ENCODE measurements at places on chromosomes 7 and 10. TPM values are rescaled to one million over a fixed set of nuclear protein-coding genes. Genes with fewer than 3 reads are reported as not detected.

- DNase-seq, result no peak
These were observed 477.0 kb downstream of the PTPRN2 start for GRCh38 chr7:158110661-158111048.

GRCh38 chr7:107024906-107025305, 19.6 kb upstream of the PRKAR2B start:
- DNase-seq, result no peak

Gene GJC3
- total RNA-seq, result not detected

- DNase-seq, result peak; percentile 84
These were observed 267.0 kb downstream of the FRMD4A start for GRCh38 chr10:14063531-14064285.

GRCh38 chr7:67448271-67448670, 451.6 kb downstream of the TYW1 start:
- DNase-seq, result no peak

- no peak for DNase-seq
These were observed 17.6 kb upstream of the GDI2 start for GRCh38 chr10:5830629-5831445.

Gene VSTM2A
- total RNA-seq, result not detected

Gene CPN1
- not detected for total RNA-seq

Gene AZGP1
- total RNA-seq, result not detected

Gene PRLHR
- not detected for total RNA-seq

DNA sequence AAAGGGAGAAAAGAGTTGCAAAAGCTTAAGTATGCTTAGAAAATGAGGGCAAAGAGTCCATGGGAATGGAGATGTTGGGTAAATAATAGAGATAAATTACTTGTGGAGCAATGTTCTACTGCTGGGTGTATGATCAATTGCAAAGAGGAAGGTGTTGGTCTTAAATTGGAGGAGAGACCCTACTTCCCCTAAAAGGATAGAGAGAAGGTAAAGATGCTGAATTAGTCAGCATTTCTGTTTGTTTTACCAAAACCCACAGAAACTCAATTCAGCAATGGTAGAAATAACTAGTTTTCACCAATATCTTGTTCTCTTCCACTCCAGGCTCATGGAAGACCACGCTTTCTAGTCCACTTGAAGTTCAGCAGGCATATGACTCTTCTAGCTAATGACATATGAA, 32.1 kb downstream of the ASB4 start:
- no peak for DNase-seq

GRCh38 chr10:23293973-23294590, 50.5 kb downstream of the C10orf67 start:
- no peak for DNase-seq

- peak; percentile 84 for DNase-seq
These were observed 342.7 kb upstream of the KLF6 start for GRCh38 chr10:4127518-4128315.

Gene PIP
- not detected for total RNA-seq

GRCh38 chr7:142334236-142334635, 76.4 kb upstream of the PRSS58 start:
- DNase-seq, result no peak

- DNase-seq, result no peak
These were observed 24.7 kb downstream of the STAM start for GRCh38 chr10:17668435-17669184.

Gene SYT15
- 1.0 TPM for total RNA-seq

Gene PTPRE
- 9.9 TPM for total RNA-seq

Gene CYP3A7
- total RNA-seq, result not detected

GRCh38 chr10:80545258-80545881, 7.7 kb downstream of the SH2D4B start:
- DNase-seq, result no peak

Gene DCLRE1C
- 9.7 TPM for total RNA-seq

DNA sequence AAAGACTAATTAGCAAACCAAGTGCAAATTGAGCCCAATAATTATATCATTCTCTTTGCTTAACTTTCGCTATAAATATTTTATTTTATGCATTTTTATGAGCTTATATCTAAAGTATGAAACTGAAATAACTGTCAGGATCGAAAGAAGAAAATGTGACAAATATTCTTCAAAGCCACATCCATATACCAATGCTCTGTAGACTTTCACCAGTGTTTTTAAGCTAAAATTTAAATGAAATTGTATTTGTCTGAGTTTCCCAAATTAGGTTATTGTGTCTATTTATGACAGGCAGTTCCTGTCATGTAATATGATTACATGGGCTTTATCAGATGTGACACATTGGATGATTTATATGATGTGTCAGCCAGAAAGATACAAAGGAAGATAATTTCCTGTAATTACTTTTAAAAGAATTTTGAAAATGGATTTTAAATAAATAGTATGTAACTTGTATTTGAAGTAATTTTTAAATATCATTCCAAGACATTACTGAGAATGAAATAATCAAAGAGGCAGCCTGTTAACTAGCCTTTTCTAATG, 317.9 kb upstream of the KLF6 start:
- no peak for DNase-seq

DNA sequence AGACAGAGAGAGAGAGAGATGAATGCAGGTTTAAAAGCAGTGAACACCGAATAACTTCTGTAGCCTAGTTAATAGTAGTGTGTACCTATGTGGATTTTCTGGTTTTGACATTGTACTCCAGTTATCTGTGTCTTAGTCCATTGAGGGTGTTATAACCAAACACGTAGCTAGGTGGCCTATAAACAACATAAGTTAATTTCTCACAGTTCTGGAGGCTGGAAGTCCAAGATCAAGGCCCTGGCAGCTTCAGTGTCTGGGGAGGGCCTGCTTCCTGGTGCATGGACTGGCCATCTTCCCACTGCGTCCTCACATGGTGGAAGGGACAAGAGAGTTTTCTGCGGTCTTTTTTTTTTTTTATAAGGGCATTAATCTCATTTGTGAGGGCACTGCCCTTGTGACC, 23.5 kb downstream of the AOC1 start:
- DNase-seq, result no peak

GRCh38 chr10:1169981-1170866, 114.0 kb downstream of the WDR37 start:
- DNase-seq, result no peak

- DNase-seq, result peak; percentile 42
These were observed 38.4 kb downstream of the DIP2C start for GRCh38 chr10:650886-651615.

- no peak for DNase-seq
These were observed 32.3 kb upstream of the OSBPL3 start for GRCh38 chr7:25012254-25012653.

GRCh38 chr7:155741805-155742204, 70.5 kb downstream of the SHH start:
- no peak for DNase-seq

DNA sequence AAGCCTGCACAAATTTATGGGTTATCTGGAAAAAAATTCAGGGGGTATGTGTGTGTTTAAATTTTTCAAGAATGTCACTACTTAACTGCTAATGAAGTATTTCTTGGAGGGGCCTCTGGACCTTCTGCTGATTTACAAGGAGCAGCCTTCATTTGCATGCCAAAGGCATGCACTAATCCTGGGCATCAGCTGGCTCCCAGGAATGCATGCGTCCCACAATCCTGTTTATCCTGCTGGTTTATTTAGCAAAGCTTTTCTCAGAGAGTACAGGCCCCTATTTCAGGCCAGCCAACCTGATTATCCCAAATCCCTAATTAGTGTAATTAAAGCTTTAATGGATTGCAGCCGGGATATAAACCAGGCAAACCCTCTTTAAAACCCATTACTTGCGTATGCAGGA, 170.4 kb downstream of the TAX1BP1 start:
- no peak for DNase-seq

- no peak for DNase-seq
These were observed 125.7 kb downstream of the ADCY1 start for GRCh38 chr7:45699726-45700390.

DNA sequence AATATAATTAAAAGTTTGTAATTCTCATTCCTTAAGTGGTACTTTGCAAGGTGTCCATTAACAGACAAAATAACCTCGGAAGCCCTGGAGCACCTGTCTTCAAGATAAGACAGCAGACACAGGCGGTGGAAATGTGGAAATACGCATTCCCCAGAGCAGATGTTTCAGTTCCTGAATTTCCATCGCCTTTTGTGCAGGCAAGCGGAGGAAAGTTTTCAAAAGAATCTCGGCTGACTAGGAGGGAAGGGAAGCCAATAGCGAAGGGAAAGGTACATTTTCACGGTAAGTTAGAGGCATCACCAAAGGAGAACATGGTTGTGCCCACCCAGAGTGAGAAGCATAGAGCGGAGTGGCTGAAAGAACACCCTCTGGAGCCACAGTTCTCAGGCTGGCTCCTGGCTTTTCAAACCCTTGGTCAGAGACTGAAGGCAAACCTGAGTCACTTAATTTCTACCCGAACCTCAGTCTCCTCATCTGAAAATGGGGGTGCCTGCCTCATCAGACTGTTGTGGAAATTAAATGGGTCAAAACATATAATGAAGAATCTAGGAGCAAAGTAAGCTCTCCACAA, 13.6 kb downstream of the CPA1 start:
- DNase-seq, result no peak

DNA sequence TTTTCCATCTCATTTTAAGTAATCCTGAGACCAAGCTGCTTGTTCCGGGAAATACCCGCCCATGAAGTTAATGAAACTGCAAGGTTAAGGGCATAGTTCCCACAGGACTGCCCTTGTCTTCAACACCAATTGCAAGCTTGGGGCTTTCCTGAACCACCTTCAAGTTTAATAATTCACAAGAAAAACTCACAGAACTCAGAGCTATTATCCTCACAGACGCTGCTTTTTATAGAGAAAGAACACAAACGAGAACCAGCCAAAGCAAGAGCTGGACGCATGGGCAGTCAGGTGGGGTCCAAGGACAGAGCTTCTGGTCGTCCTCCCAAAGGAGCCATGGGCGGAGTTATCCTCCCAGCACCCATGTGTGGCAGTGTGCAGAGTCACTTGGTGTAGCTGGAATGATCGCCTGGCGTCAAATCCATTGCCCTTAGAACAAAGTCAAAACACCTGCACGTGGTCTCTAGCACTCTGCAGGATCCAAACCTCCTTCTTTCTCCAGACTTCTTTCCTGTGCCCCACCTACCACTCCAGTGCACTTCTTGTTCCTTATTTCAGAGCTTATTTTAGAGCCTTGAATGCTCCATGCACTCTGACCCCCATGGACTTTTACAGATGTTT, 56.7 kb downstream of the SNX10 start:
- peak; percentile 100 for DNase-seq

DNA sequence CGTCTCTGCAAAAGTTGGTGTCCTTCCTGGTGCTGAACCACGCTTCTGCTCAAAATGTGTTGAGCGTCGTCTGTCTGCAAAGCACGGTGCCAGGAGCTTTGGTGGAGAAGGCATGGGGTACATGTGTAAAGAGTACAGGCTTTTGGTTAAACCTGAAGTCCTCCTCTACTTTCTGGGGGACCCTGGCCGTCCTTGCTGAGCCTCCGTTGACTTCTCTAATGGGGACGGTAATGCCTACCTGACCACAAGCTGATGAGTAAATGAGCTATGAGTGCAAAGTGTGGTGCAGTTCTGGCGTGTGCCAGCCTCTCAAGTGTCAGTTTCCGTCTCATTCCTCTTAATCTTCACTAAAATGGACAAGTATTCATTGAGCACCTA, 527 bp upstream of the HERPUD2 start:
- DNase-seq, result peak; percentile 11

Gene MRLN
- not detected for total RNA-seq

DNA sequence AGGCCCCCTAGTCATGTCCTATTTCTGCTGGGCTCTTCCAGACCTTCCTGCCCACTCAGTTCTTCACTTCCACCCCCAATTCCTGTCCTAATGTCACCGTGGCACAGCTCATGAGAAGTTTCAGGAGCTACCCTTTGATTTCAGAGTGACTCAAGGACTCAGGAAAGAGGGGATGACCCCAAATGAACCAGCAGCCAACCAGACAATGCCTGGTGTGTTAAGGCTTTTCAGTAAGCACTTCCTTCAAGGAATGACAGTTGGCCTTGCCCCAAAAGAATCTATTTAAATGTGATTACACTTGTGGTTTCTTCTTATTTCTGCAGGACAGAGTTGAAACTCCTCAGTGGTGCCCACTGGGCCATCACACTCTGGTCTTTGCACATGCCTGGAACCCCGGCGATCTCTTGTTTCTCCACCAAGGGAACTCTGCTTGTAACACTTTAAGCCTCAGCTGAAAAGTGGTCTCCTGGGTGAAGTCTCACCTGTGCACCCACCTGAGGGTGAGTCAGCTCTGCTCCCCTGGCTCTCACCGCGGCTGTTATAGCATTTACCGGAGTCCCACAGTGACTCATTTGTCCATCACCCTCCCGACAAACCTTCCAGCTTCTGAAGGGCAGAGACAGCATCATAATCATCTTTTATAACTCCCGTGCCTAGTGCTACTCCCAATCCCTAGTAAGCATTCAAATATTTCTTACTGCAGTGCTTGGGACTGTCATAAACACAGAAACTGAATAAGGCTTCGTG, 123.0 kb upstream of the SVIL start:
- DNase-seq, result peak; percentile 94

Gene SLC16A9
- 1.1 TPM for total RNA-seq

GRCh38 chr7:74483402-74484336, 30.0 kb downstream of the GTF2IRD1 start:
- DNase-seq, result peak; percentile 94

Gene C10orf67
- 0.35 TPM for total RNA-seq

DNA sequence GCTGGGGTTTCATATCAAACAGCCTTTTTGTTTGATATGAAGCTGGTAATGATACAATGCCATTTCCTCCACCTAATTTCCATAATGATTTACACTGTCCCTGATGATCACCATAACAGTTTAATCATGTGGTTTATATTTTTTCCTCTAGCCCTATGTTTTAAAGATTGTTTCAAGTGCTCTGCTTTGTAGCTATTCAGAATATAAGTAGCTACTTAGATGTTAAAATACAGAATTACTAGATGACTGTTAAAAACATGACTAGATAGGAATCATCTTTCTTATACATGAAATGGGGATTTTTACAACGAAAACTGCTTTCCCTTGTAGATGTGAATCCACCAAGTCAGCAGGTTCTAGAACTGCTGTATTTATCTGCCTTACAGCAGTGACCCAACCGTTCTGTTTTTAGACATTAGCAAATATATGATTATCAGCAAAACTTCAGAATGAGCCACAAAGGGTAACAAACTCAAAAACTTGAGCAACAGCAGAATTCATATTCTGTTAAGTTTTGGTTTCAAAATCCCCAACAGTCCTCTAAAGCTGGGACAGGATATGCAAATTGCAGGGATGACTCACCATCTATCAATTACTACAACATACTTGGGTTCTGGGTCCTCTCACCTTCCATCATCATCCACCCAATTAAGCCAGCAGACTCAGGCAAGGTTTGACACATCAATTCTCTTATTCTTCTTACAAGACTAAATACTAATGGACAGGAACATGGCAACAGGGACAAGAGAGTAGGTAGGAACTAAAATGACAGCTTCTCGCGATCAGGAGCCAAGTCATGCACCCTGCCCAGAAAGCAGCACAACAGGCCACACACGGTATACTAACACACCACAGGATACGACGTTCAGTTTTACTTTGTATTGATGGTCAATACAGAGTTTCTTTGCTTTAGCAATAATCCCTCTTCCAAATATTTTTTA, 83.9 kb downstream of the PIP4K2A start:
- peak; percentile 77 for DNase-seq

DNA sequence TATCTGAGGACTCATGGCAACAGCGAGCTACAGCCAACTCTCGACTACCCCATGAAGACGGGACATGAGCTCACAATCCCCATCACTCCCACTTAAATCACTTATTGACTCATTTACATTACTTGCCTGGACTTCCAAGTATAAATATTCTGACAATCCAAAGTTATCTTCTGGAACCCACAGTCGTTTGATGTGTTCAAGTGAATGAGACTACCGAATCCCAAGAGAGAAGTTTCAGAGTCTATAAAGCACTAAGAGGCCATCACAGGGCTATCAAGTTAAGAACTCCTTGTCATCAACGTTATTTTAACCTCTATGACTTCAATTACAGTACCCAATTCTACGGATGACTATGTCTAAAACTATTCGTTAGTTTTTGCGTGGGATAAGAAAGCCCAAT, 11.5 kb upstream of the ANAPC16 start:
- DNase-seq, result no peak
